Astrocyte of the cerebellum (primary cell): ENCODE measurements at places on chromosomes 12 and 14.

GRCh38 chr14:98928418-98928817 lies 343.6 kb downstream of the BCL11B start:
- DNase-seq: no peak

GRCh38 chr14:77170045-77170444 lies 11.6 kb upstream of the TMEM63C start:
- no peak for DNase-seq

DNA sequence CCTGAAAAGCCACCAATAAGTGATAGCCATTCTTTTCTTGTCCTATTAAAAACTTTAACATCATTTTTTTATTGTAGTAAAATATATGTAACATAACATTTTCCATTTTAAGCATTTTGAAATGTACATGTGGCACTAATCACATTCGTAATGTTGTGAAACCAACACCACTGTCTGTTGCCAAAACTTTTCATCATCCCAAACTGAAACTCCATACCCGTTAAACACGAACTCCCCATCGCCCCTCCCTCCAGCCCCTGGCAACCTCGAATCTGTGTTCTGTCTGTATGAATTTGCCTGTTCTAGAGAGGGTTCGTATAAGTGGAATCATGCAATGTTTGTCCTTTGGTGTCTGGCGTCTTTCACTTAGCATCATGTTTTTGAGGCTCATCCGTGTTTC lies 75.9 kb downstream of the CCDC92 start:
- DNase-seq: no peak

- DNase-seq: no peak
Measured at GRCh38 chr14:50676814-50677516, 8.9 kb upstream of the SAV1 start.

- DNase-seq: no peak
Measured at GRCh38 chr12:67798768-67799167, 150.2 kb downstream of the DYRK2 start.

DNA sequence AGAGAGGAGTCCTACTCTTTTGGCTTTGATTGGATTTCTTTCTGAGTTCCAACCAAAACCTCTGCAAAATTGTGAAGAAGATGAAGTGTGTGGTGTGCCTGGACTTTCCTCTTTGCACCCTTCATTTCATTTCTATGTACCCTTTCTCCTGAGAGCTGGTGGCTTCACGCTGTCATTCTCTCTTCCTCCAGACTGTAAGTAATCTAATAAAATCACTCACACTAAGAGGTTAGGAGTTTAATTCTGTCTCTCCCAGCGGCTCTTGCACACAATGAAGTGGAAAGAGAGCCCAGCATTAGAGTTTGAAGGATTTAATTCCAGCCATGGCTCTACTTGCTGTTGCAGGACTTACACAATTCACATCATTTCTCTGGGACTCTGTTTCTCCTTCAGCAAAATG lies 37.8 kb upstream of the CRADD start:
- DNase-seq: no peak
